ENCODE measurements at places on chromosomes 3 and 15. TPM values are rescaled to one million over a fixed set of nuclear protein-coding genes. Genes with fewer than 3 reads are reported as not detected.

Gene VGLL3
- polyA plus RNA-seq: not detected

Gene WWTR1
- not detected for polyA plus RNA-seq

Gene ZIC1
- polyA plus RNA-seq: not detected

Gene SST
- not detected for polyA plus RNA-seq

Gene PIF1
- 0.13 TPM for polyA plus RNA-seq

Gene GJD2
- not detected for polyA plus RNA-seq

Gene ASB14
- not detected for polyA plus RNA-seq

All from CD14-positive monocyte (primary cell).